AG08395 (cell line): ENCODE measurements at places on chromosomes 7 and 10.

GRCh38 chr7:51455086-51455485 lies 138.5 kb upstream of the COBL start:
- DNase-seq, result no peak

- no peak for DNase-seq
Measured at GRCh38 chr7:139541600-139542307, 18.3 kb downstream of the CLEC2L start.

GRCh38 chr10:93390306-93391090 lies 91.6 kb downstream of the MYOF start:
- peak; percentile 22 for DNase-seq

DNA sequence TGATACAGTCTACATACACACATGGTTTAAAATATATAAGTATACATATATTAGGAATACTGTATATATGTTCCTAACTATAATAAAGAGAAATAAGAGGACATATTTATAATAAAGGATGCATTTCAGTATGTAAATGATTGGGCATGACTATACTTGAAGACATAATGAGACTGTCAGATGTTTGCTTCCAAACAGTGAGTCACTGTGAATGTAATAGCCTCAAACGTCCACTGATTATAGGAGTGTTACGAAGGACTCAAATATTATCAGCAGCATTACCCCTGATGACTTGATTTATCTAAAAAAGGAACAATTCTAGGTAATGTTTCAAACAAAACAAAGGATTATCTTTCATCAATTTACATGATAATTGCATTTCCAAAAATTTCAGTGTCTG lies 39.9 kb upstream of the NRBF2 start:
- DNase-seq, result no peak

DNA sequence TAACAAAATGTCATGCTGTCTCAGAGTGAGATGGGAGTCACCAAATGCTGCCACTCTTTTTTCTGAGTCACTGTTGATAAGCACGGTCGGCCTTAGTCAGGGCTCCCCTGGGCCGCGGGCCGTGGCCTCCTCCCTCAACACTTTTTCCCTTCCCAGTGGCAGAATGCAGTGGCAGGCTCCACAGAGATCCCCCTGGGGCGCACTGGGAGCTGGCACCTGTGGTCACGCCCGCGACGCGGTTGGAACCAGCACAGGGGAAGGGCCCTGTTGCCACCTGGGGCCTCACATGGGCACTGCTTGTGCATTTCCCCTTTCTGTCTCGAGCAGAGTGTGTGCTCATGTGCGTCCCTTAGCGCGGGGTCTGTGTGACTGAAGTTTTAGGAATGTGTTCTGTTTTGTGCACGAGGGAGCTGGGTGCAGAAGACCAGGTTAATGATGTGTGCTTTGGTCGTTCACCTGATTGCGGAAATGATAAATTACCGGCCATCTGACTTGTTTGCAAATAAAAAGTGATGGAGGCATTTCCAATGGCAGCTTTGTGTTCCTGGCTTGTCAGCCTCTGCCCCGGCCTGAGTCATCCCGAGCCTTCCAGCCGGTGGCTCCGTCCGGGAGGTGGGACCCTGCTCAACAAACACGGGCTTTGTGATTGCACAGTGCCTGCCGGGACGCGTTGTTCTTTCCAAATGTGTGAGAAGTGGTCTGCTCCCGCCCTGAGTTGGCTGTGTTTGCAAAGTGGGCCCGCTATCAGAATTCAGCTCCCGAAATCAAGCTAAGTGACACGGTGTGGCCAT lies 100.7 kb downstream of the NKX6-2 start:
- DNase-seq, result no peak

- DNase-seq, result no peak
Measured at GRCh38 chr10:8034466-8035005, 20.0 kb upstream of the GATA3 start.

GRCh38 chr7:106309362-106309761 lies 24.6 kb upstream of the NAMPT start:
- DNase-seq, result no peak

- DNase-seq, result peak; percentile 71
Measured at GRCh38 chr7:30743371-30744074, 8.4 kb upstream of the INMT start.

GRCh38 chr10:132361581-132362101 lies 29.6 kb downstream of the LRRC27 start:
- DNase-seq, result no peak

DNA sequence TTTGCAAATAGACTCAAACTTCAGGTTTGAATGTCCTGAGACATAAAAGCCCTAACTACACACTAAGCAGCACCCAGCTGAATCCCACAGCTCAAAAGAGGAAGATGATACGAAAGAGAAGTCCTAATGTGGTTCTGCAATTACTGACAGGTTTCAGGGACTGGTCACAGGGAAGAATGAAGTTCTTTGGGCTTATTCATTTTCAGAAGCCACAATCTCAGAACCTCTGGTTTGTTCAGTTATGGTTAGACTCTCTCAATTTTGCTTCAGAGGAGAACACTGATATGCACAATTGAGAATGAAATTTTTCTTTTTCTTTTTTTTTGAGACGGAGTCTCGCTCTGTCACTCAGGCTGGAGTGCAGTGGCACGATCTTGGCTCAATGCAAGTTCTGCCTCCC lies 94.6 kb upstream of the FAM180A start:
- no peak for DNase-seq

DNA sequence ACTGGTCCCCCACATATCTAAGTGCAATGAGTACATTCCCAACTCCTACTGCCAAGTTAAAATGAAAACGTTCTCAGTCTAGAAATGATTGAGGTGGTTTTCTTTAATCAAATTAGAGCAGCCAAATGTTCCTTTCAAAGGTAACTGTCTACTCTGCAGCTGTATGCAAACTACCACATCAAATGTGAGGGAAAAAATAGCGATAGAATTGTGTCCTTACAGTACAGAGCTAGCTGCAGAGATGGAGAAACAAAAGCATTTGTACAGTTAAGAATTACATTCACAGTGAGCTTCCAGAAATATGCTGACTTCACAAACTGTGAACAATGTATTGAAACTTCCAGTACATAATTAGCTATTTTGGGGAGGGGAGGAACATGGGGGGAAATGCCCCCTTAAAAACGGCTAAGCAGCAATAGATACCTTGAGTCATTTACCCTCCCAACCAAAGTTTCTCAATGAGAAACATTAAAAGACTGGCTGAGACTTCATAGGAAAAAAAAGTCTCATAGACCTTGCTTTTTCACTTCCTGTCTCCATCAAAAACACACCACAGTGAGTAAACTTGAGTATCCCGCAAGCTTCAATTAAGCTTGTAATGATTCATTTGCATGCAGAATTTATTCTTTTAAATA lies 22.9 kb downstream of the CDK6 start:
- peak; percentile 20 for DNase-seq

GRCh38 chr10:2120746-2121145 lies 383.4 kb upstream of the ADARB2 start:
- no peak for DNase-seq

- DNase-seq, result no peak
Measured at GRCh38 chr10:122018951-122019413, 30.0 kb downstream of the TACC2 start.

DNA sequence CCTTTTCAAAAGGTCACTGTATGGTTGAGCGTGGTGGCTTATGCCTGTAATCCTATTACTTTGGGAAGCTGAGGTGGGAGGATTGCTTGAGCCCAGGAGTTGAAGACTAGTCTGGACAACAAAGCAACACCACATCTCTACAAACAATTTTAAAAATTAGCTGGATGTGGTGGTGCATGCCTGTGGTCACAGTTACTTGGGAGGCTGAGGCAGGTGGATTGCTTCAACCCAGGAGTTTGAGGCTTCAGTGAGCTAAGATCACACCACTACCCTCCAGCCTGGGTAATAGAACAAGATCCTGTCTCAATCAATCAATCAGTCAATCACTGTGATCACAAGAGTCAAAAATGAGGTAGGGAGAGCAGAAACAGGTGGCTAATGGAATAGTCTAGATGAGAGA lies 97.0 kb downstream of the SUGCT start:
- DNase-seq, result no peak

DNA sequence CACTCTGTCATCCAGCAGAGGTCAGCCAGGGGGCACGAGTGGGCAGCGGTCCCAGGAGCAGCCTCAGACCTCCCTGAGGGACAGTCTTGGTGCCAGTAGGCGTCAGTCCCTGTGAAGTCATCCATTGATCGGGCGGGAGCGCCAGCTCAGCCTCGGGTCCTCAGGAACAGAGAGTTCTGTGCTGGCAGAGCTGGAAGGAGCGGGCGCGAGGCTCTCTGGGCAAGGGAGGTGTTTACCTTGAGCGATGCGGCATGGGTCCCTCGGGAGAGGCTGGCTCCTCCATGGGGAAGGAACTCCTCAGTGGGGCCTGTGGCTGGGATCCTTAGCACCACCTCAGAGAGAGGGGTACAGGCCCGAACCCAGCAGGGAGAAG lies 101.1 kb upstream of the PPIF start:
- DNase-seq, result peak; percentile 60

GRCh38 chr7:16881844-16882243 lies at the start of gene AGR3:
AGR3 (minus strand) TSS chr7:16881983; CDS start chr7:16878618, 3,365 bp downstream.
- DNase-seq, result no peak

DNA sequence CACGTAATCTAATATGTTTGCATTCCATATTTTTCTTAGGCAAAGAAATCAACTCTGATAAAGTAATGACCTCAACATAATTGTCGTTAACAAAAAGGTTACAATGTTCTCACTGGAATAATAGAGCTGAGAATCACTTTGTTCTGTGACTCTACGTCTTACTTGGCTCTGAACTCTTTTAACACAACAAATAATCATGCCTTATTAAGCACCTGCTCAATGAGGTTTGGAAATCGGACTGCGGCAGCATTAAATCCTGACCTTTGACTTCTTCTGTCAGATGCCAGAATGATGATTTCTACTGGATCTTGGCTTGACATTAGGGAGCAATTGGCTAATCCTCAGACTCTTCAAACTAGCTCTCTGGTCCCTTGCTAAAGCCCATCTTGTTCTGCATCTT lies 233.6 kb downstream of the SEMA3D start:
- DNase-seq, result no peak

- DNase-seq, result no peak
Measured at GRCh38 chr7:139265673-139266072, 34.6 kb downstream of the UBN2 start.

DNA sequence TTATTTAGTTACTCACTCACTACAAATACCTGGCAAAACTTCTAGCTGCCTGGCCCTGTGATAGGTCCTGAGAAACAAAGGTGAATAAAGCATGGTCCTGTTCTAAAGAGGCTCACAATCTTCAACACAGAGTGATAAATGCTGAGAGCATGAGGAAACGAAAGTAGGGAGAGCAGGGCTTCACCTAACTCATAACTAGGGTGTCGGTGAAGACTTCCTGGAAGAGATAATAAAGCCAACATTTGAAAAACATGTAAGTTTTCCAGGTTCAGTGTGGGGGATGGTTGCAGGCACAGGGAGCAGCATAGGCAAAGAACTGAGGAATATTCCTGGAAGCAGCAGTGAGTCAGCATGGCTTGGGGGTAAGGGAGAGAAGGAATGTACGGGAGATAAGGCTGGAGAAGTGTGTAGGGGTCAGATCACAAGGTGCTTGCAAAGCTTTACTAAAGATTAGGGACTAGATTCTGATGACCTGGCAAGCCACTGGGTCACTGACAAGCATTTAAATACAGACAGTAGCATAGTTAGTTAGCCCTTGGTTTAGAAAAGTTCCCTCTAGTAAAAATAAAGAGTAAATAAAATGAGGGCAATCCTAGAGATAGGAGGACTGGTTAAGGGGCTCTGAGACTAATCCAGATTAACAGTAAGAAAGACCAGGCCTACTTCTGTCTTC lies 5.1 kb downstream of the KEL start:
- DNase-seq, result no peak

DNA sequence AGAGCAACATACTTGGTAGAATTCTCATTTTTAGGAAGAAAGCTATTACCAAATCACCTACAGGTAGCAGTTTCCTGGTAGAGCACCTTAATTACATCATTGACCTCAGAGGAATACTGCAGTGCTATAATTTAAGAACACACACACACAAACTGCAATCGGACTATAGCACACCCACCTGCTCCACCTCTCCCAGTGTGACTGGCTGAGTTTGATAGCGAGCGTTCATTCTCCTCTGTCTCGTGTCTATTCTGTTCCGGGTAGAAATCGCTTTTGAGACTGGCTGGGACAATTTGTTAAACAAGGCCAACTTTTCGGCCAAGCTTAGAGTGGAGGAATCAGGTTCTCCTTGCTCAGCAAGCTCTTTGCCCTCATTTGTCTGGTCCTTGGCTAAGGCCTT lies 110.5 kb downstream of the SVIL start:
- DNase-seq, result no peak
